ENCODE measurements at places on chromosomes 6 and 20. TPM values are rescaled to one million over a fixed set of nuclear protein-coding genes. Genes with fewer than 3 reads are reported as not detected.

The ZSCAN23 gene
- total RNA-seq, result 6.6 TPM

The DAAM2 gene
- total RNA-seq, result 1.1 TPM

The COL9A3 gene
- total RNA-seq, result 0.98 TPM

The SEMG1 gene
- total RNA-seq, result not detected

The TOMM6 gene
- total RNA-seq, result 77.2 TPM

The PMEPA1 gene
- under 0.01 TPM for total RNA-seq

The F13A1 gene
- not detected for total RNA-seq

The CRISP3 gene
- not detected for total RNA-seq

The SLC22A3 gene
- 0.59 TPM for total RNA-seq

The NRSN1 gene
- total RNA-seq, result not detected

The GNRH2 gene
- 1.1 TPM for total RNA-seq

Measured in subcutaneous preadipocyte (primary cell).